ENCODE measurements at places on chromosomes 4 and X.

DNA sequence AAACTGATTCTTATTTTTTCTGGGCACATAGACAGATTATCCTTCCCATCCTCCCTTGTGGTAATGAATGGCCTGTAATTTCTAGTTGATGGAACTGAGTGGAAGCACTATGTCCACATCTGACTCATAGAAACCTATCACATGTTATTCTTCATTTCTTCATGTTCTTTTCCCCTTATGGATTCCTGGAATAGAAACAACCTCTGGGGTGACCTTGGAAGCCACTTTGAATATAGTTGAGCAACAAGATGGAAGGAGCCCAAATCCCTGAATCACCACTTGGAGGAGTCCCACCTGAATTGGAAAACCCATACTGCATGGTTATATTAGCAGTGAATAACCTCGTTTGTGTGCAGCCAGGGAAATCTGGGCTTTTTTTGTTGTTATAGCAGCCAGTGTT, 137.8 kb downstream of the MID1IP1 start:
- DNase-seq = no peak

DNA sequence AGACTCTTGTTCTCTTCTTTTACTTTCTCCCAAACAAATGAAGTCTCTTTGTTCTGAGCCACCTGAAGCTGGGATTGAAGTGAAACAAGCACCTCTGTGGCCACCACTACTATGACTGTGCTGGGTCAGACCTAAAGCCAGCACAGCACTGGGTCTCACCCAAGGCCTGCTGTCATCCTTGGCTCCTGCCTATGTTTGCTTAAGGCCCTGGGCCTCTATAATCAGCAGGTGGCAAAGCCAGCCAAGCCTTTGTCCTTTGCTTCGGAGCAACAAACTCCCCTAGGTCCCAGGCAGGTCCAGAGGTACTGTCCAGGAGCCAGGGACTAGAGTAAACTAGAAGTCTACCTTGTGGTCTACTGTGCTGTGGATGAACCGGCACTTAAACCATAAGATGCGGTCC, 220.6 kb upstream of the ARSJ start:
- no peak for DNase-seq

GRCh38 chr4:146790515-146790914, 151.8 kb downstream of the POU4F2 start:
- DNase-seq = no peak

DNA sequence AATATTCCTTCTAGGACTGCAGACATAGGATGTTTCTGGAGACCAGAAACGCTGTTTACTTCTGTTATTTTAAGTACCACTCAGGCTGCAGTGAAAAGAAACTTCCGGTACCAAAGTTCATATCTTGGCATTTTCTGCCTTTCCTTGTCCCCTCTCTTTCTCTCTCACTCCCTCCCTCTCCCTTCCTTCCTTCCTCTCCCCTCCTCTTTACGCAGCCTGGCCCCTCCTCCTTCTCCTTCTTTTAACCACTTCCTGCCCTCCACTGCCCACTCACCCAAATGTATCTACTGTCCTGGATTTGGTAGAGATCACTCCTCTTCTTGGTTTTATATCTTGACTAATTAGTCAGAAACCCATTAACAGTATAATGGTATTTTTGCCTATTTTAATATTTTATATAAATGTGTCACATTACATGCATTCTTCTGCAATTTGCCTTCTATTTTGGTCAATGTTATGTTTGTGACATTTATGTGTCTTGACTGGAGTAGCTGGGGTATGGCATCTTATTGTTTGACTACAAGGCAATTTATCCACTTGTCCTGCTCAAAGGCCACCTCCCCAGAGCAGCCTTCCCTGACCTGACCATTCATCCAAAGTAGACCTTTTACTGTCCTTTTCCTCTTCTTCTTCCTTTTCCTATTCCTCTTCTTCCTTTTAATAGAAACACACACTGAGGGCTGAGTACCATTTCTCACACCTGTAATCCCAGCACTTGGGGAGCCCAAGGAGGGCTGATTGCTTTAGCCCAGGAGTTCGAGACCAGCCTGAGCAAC, 56.9 kb downstream of the BCOR start:
- DNase-seq = no peak

GRCh38 chrX:16208601-16209000, 41.3 kb downstream of the MAGEB17 start:
- DNase-seq = no peak

GRCh38 chr4:78533854-78534253, 17.7 kb upstream of the ANXA3 start:
- no peak for DNase-seq

DNA sequence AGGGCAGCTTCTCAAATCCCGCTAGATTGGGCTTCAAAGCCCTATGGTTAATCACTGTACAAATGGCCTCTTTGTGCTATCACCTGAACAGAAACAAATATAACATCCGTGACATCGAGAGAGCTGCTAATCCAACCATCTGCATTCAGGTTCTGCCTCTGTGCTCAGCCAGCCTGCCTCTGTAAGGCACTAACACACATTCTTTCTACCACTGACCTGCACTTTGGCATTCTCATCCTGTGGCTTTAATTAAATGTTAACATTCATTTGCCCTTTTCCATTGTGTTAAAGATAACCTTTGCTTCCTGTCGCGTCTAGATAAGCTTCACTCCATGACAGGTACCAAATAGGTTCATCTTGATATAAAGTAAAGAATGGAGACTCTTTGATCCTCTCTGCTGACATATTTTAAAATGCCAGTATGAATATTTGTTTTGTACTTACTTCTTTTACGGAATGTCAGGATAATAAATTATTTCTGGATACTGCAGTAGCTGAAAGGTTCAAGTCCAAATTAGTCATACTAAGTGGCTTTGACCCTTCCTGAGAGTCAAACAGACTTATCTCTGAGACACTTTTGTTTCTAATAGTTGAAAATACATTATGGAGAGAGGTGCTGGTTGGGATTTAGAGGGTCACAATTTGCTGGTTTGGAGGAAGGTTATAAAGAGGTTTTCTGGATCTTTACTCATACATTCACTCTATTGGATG, 505.7 kb downstream of the PACRGL start:
- DNase-seq = no peak

DNA sequence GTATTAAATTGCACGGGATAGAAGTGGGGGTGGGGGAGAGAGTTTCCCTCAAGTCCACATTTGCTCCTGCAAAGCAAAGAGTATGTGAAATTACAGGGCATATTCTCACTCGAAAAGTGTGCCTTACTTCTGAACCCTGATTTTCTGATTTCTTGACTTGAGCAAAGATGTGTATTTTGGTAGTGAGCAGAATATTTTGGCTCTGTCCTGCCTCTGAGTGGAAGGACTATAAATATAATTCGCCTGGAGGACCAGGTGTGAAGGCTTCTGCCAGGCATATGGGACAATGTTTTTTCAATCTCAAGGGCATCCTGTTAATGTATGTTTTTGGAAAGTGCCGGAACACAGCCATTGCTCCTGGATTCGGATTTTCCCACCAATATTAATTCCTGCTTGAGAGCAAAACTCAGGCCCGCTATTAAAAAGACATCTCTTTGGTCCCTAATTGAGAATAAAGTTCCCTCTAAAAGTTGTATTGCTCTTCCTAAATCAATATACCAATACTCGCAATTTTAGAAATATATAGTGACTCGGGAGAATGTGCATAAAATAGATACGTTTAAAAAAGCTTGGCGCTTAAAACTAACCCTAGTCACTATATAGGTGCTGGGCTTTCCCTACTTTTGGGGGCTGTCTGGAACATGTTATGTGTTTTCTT, 15.3 kb upstream of the PITX2 start:
- DNase-seq = no peak

- DNase-seq = no peak
These were observed 1.7 kb downstream of the TMEM185A start for GRCh38 chrX:149629730-149630387.

GRCh38 chr4:1210241-1210841, 38.0 kb upstream of the SPON2 start:
- no peak for DNase-seq

DNA sequence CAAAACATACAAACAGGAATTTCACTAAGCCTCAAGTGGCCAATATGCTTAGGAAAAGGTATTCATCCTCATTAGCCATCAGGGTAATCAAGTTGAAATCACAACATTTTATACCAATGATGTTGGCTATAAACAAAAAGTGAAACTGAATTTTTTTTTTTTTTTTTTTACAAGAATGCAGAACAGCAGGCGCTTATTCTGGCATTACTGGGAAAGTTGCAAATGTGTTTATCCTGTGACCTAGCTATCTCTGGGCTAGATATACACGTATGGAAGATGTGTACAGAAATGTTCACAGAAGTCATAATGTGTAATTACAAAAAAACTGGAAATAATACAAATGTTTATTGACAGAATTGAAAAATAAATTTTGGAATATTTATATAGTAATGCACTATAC, 1430.4 kb upstream of the TENM3 start:
- DNase-seq = no peak

- no peak for DNase-seq
These were observed 206.3 kb downstream of the ARHGAP24 start for GRCh38 chr4:85681221-85681657.

DNA sequence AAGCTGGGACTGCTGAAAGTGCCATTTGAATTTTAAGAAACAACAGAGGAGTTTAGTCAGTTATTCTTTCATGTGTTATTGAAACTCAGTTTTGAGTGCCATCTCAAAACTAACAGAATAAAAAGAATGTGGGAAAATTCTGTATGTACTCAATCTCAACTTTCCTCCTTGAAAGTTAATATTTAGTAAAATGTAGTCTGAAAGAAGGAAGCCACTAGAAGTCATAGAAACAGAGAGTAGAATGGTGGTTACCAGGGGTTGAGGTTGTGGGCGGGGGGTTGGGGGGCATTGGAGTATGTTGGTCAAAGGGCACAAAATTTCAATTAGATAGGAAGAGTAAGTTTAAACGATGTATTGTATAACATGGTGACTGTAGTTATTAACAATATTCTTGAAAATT, 628.3 kb upstream of the MAGEB2 start:
- no peak for DNase-seq

DNA sequence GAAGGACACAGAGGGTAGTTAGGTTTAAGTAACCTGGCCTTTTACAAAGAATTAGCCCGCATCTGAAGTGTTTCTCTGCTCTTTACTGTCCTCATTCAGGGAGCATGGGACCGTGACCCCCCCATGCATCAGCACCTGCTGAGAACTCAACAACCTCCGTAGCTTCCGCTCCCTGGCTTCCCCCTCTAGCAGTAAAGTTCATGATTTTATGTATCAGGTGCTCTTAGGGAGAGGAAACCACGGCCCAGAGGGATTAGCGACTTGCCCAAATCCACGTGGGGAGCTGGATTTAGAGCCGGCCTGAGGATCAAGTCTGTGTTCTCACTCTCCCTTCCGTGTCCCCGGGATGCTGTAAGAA, 284.6 kb upstream of the GATB start:
- DNase-seq = no peak

DNA sequence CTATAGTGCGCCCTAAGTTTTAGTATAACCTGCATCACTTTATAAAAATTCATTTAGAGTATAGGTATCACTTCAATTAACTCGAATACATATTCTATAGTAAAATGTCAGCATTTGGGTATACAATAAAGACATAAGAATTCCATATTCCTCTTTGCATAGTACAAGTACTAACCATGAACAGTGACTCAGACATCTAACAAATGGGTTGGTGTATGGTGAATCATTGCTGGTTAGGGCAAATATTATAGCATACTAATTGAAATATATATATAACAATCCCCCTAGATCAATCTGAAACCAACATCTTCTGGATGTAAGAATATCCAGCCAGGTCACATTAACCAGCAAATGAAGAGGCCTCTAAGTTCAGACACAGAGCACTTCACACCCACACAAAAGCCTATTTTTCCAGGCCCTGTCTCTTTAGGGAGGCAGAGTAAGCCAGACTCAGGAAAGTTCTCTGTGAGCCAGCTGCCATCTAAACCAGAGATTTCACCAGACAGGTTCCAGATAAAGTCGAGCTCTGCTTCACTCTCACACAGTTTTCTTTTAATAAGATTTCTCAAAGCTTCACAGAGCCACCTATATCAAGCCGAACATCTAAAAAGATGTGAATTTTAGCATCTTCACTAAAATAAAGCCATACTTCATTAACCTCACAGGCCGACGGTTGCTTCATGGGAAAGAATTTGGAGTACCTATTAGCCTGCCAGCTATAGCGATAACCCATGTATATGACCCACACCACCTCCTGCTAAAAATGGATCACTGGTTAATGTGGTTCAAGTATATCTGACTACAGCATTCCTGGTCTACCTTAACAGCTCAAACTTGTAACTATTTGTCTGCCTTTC, 200.0 kb upstream of the FTHL17 start:
- DNase-seq = no peak

GRCh38 chr4:144788469-144788868, 142.5 kb downstream of the HHIP start:
- no peak for DNase-seq

GRCh38 chr4:139709660-139710059, 44.0 kb downstream of the MGST2 start:
- no peak for DNase-seq

- DNase-seq = no peak
These were observed 2.5 kb upstream of the USP27X start for GRCh38 chrX:49876750-49877149.

GRCh38 chr4:47945930-47946726, 31.7 kb upstream of the NFXL1 start:
- DNase-seq = no peak

GRCh38 chr4:123359449-123360315, 36.9 kb upstream of the SPRY1 start:
- DNase-seq = no peak

- no peak for DNase-seq
These were observed 55.1 kb upstream of the NAP1L5 start for GRCh38 chr4:88752754-88753153.

DNA sequence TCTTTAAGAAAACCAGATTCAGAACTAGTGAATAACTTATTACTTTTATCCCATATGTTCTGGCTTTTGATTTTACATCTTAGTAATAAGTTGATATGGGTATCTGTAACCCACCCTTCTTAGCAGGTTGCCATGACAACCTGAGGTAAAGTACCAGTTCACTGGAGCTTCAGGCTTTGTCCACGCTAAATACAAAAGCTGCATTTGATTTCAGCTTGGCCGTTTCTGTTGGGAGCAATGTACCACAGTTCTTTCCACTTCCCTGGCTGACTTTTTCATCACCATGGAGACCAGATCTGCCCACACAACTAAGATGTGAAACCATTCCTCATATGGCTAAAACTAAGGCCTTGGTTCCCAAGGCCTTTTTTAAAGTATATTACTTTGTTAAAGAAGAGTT, 26.1 kb downstream of the KLHL34 start:
- no peak for DNase-seq

DNA sequence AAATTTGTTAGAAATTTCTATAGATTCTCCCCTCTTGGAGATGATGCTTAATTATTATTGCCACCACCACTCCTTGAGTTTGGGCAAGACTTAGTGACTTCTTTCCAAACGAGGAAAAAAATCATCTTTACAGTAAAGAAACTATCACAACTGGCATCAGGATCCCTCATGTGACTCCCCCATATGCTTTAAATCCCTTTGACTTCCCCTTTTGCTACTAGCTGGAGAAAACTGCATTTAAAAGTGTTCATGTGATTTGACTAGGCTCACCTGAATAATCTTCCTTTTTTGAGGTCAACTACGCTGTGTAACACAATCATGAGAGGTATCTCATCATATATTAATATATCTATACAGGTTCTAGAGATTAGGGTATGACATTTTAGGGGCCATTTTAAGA, 30.3 kb upstream of the ENOX2 start:
- DNase-seq = no peak

Data from NCI-H1694 treated with DMSO at 0.1 percent for 48 hours (cell line).